Purkinje cell (primary cell): ENCODE measurements at places on chromosomes 4 and X. TPM values are rescaled to one million over a fixed set of nuclear protein-coding genes. Genes with fewer than 3 reads are reported as not detected.

MAOA gene
- 0.92 and 5.1 TPM in 2 replicates for polyA plus RNA-seq

GLOD5 gene
- polyA plus RNA-seq, result 3.0 TPM in 1 of 2 replicates, not detected in the other

DUSP9 gene
- polyA plus RNA-seq, result not detected in 2 replicates

DDIT4L gene
- polyA plus RNA-seq, result 1.8 and 2.9 TPM in 2 replicates

GAGE12F gene
- polyA plus RNA-seq, result not detected in 2 replicates

CDKL2 gene
- 30.2 and 43.3 TPM in 2 replicates for polyA plus RNA-seq

NEXMIF gene
- 1.7 and 3.7 TPM in 2 replicates for polyA plus RNA-seq

PPEF2 gene
- not detected in 2 replicates for polyA plus RNA-seq

RASSF6 gene
- not detected in 2 replicates for polyA plus RNA-seq

GABRG1 gene
- 7.0 and 9.9 TPM in 2 replicates for polyA plus RNA-seq

P2RY8 gene
- polyA plus RNA-seq, result not detected in 2 replicates

C1QTNF7 gene
- polyA plus RNA-seq, result 0.07 TPM in 1 of 2 replicates, not detected in the other

BEX1 gene
- polyA plus RNA-seq, result 502 and 529 TPM in 2 replicates

AKAP14 gene
- polyA plus RNA-seq, result 0.51 and 4.3 TPM in 2 replicates

TKTL1 gene
- polyA plus RNA-seq, result not detected in 2 replicates

GPR34 gene
- 1.0 and 2.6 TPM in 2 replicates for polyA plus RNA-seq

TRPC3 gene
- 361 and 412 TPM in 2 replicates for polyA plus RNA-seq

MEPE gene
- not detected in 2 replicates for polyA plus RNA-seq

CDS1 gene
- polyA plus RNA-seq, result 222 and 257 TPM in 2 replicates

HSFX2 gene
- 0.89 TPM in 1 of 2 replicates, not detected in the other for polyA plus RNA-seq

RPS3A gene
- polyA plus RNA-seq, result 589 and 676 TPM in 2 replicates

IL15 gene
- polyA plus RNA-seq, result 0.22 and 1.1 TPM in 2 replicates

MAGIX gene
- not detected in 2 replicates for polyA plus RNA-seq

ZMAT1 gene
- 13.2 and 17.6 TPM in 2 replicates for polyA plus RNA-seq

MND1 gene
- polyA plus RNA-seq, result not detected in 2 replicates

PPP2R2C gene
- 15.0 and 15.1 TPM in 2 replicates for polyA plus RNA-seq

TMEM150C gene
- polyA plus RNA-seq, result 0.78 and 7.0 TPM in 2 replicates

STAG2 gene
- 22.4 and 32.3 TPM in 2 replicates for polyA plus RNA-seq
